T-helper 1 cell (primary cell): ENCODE measurements at places on chromosomes 13 and 19.

DNA sequence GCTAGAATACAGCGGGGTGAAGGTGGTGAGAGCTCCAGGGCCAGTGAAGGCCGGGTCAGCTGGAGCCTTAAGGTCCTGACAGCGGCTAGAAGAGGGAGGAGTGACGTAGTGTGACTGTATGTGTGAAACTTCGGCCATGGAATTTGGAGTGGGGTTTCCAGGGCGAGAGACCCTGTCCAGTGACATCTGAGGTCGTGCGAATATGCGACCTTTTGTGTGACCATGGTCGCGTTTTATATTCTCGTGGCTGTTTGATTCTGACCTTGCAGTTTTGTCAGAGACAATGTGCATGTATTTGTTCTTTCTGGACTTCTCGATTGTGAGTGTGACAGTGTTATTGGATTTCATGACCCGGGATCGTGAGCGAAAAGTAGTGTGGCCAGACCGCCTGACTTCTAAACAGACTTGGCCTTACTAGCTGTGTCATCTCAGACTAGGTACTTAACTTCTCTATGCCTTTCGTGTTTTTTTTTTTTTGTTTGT lies 405 bp upstream of the ZNF569 start:
- DNase-seq: no peak

GRCh38 chr13:19058566-19058965 lies 123.1 kb downstream of the TUBA3C start:
- DNase-seq: no peak

DNA sequence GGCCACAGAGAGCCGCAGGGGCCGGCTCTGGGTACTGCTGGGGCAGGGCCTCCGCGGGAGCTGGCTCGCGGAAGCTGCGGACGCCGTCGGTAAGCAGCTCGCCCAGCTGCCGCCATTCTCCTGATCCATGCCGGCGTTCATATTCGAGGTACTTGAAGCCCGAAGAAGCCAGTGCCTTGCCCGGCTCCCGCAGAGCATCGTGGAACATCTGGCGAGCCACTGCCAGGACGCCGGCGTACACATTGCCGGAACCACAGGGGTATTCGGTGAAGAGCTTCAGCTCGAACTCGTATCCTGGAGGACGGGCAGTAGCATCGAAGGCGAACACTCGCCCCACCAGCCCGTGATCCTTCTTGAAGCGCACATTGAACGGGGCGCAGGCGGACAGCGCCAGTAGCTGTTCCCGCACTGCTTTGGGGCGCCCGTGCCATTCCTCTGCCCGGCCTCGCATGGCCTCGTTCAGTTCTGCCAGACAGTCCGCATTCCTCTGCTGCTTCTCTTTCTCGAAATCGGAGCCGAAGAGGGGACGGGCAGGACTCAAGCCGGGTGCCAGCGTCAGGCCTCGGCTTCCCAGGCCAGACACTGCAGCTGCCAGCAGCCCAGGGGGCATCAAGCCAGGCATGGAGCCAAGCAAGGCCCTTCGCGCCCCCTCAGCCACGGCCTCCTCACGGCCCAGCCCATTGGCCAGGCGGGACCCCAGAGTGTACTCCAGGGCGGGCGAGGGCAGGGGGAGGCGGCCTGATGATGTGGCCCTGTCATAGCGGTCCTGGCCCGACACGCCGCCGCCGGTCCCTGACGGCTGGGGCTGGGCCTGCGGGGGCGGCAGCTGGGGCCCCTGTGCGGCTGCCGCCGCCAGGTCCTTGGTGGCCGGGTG lies 1.0 kb downstream of the IRF2BP1 start:
- DNase-seq: no peak

DNA sequence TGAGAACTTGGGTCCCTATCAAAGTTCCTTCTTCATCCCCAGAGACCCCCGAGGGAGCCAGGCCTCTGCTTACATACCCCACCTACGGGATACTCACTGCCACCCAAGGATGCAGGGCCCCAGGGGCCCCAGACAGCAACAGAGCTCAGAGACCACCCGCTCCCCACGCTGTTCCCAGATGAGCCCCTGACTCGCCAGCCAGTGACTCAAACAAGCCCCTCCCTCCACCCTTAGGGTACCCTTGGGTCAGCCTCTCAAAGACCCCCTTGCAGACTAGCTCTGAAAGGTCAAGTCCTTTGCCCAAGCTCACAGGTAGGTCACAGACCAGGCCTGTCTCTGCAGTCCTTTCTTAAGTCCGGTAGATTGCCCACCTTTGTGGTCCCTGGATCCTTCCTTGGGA lies 45.7 kb downstream of the CD320 start:
- DNase-seq: no peak

- no peak for DNase-seq
Observed at GRCh38 chr13:36681894-36682624, 8.2 kb downstream of the SERTM1 start.

DNA sequence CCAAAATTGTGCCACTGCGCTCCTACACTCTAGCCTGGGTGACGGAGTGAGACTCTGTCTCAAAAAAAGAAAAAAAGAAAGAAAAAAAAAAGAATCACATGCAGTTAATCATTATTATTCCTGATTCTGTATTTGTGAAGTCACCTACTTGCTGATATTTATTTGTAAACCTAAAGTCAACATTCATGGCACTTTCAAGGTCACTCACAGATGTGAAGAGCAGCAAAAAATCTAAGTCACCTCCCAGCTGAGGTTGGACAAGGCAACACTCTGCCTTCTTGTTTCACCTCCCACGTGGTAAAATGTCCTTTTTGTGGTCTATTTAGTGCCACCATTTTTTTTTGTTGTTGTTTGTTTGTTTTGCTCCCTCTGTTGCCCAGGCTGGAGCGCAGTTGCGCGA lies 26.5 kb downstream of the WDR88 start:
- DNase-seq: no peak

DNA sequence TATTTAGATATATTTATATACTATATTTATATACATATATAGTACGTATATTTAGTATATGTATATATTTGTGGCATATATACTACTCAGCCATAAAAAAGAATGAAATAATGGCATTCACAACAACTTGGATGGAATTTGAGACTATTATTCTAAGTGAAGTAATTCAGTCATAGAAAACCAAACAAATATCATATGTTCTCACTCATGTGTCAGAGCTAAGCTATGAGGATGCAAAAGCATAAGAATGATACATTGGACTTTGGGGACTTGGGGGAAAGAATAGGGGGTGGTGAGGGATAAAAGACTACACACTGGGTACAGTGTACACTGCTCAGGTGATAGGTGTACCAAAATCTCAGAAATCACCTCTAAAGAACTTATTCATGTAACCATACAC lies 1015.7 kb downstream of the EFNB2 start:
- no peak for DNase-seq

GRCh38 chr13:100389617-100390016 lies 199.0 kb downstream of the GGACT start:
- DNase-seq: no peak

DNA sequence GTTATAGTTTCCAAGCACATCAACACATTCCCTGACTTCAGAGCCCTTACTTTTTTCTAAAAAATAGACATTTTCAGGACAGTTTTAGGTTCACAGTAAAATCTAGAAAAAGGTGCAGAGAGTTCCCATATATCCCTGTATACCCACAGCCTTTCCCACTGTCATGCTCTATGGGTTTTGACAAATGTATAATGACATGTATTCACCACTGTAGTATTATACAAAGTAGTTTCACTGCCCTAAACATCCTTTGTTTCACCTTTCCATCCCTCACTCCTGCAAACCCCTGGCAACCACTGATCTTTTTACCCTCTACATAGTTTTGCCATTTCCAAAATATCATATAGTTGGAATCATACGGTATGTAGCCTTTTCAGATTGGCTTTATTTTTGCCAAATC lies 15.6 kb downstream of the NAA16 start:
- DNase-seq: no peak

DNA sequence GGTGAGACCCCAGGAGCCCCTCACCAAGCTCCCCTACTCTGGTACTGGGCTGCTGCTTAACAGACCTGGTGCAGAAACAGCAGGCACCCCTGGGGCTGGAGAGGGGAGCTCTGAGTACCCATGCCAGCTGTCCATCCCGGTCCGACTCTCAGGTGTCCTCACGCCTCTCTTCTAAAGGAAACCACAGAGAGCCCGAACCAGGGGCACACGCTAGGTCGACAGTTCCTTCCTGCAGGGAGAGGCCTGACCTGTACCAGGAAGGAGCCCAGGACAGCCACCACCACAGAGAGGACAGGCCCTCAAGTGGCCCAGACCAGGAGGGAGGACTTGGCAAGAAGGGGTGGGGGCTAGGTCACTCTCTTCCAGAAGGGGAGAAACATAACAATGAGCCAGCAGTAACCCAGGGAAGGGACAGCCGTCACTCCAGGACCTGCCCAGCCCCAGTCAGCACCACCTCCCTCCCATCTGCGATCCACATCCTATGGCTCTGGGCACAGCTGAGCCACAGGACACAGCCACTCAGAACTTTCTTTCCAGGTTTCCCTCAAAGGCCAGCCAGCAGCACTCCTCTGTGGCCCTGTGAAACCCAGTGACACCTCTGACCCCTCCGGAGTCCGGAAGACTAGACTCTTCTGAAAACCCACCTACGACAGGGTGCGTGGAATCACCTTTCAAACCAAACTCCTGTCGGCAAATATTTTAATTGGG lies 13.0 kb upstream of the SLC35E1 start:
- no peak for DNase-seq

GRCh38 chr13:53507741-53508140 lies 479.1 kb downstream of the OLFM4 start:
- no peak for DNase-seq

GRCh38 chr13:98921786-98922185 lies 56.1 kb downstream of the DOCK9 start:
- DNase-seq: no peak

DNA sequence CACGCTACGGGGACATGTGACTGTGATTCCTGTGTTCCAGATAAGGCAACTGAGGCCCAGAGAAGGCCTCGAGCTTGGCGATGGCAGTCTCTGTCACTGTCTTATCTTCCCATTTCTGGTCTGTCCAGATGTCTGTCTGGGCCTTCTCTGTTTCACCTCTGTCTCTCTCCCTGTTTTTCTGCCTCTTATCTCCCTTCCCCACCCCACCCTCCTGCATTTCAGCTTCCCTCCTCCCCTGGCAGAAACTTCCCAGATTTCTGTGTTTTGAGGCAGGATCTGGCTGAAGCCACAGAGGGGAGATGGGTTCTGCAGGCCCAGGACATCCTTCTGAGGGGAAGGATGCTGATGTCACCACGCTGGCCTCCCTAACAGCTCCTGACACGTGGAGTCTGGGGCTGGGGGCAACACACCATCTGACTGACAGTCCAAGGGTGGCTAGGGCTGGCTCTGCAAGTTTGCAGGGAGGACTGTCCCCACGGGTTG lies 14.4 kb downstream of the PAK4 start:
- no peak for DNase-seq

DNA sequence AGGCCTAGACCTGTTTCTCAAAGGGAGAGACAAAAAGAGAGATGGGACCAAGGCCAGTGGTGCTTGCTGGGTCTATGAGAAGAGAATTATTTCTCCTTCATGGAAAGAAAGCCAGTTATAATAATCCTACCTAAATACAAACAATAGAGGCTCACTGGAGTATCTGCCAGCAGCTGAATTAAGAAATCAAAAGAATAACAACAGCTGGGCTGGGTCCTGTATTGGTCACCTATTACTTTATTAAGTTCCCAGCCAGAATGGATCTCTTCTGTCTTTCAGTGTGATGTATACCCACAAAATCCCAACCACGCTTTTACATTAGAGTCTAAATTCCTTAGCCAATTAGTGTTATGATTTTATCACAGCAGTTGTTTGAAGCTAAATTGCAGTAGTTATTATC lies 297.8 kb upstream of the DACH1 start:
- no peak for DNase-seq

GRCh38 chr19:9057505-9058258 lies 29.2 kb upstream of the OR1M1 start:
- no peak for DNase-seq

- DNase-seq: no peak
Observed at GRCh38 chr13:97574926-97575325, 141.0 kb downstream of the RAP2A start.

DNA sequence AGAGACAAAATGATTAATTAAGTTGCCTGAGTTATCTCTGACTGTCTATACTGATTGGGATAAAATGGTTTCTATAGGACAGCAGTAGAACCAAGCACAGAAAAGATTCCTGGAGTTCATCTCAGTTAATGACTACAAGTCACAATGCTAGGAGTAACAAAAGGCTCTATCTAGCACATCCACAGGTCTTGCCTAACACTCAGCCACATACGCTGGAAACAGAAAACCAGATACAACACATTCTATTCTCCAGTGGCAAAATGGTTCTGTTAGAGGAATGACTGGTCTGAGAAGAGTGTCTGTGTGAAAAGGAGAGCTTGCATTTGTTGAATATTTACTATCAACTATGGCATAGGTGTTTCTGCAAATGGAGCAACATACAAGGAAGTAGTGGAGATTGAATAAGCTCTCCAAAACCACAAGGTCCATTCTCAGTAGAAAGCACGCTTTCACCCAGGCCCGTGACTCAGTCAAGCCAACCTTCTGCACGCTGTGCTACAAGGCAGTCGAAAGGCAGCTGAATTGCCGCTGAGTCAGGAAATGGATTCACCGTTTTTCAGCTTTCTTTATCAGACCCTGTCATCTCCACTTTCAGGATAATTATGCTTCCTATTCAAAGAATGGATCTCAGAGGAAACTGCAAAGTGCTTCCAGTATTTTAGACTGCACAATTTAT lies 761.5 kb downstream of the EFNB2 start:
- no peak for DNase-seq

GRCh38 chr13:85693889-85694511 lies 105.2 kb downstream of the SLITRK6 start:
- DNase-seq: no peak

GRCh38 chr19:33905473-33905936 lies 108.8 kb downstream of the KCTD15 start:
- no peak for DNase-seq

DNA sequence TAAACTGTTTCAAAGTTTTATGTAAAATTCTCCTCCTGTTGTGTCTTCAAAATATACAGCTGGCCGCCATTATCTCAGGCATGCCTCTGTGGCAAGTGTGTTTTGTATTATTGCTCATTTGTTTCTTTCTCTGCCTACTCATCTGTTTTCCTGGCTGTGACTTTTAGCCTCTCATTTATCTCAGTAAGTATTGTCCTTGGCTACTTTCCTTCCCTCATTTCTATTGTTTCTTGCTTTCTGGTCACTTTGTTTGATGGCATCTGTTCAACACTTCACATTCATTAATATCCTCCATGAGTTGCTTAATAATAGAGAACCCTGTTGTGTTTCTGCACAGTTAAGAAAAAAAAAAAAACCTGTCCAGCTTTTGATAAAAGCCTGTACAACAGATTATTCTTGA lies 869.4 kb downstream of the PCDH17 start:
- no peak for DNase-seq

GRCh38 chr19:42228641-42229040 lies 8.5 kb downstream of the ZNF526 start:
- no peak for DNase-seq

DNA sequence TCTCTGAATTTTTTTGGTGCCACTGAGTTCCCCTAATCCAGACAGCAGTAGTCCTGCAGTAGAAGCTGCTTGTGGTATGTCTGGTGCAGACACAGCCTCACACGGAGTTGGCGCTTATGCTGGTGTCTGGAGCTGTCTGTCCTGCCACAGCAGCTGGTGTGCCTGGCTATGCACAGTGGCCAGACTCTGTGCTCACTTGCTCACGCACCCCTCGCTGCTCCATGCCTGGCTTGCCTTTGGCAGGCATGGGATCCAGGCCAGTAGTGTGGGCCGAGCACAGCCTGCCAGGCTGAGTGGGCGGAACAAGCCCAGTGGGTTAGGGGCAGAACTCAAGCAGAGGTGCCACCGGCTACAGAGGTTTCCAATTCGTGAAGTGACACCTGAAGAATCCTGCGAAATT lies 845.9 kb upstream of the PCDH9 start:
- no peak for DNase-seq
